Right lung (tissue), 10 donors: ENCODE measurements at places on chromosomes 5 and 9. TPM values are rescaled to one million over a fixed set of nuclear protein-coding genes. Genes with fewer than 3 reads are reported as not detected.

DNA sequence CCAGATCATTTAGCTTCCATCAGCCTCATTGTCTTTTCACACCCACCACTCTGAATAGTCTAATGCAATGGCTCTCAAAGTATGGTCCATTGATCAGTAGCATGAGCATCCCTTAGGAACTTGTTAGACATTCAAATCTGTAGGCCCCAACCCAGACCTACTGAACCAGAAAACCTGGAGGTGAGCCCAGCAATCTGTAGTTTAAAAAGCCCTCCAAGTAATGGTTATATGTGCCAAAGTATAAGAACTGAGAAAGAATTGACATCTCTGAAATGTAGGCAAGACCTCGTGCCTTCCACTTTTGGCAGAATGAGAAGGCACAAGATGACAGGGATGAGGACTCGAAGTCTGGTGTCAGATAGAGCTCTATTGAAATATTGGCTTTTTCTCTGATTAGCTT is 267.6 kb downstream of the TRIM32 start:
- DNase-seq = no peak

DNA sequence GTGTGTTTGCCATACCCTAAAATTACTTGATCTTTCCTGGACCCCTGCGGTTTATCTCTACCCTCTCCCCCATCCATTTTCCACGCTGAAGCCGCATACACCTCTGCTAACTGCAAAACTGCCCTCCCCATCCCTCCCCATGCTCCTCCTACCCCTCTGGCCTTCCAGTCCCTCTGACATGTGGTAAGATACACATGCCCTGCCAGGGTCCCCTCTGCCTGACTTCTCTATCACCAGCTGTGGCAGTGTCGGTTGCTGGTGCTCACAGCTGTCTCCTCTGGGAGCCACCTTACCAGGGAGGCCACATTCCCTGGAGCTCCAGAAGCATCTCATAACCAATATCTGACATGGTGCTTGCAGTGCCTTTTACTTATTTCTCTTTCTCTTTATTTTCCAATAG is 58.9 kb upstream of the COL15A1 start:
- DNase-seq = no peak

DNA sequence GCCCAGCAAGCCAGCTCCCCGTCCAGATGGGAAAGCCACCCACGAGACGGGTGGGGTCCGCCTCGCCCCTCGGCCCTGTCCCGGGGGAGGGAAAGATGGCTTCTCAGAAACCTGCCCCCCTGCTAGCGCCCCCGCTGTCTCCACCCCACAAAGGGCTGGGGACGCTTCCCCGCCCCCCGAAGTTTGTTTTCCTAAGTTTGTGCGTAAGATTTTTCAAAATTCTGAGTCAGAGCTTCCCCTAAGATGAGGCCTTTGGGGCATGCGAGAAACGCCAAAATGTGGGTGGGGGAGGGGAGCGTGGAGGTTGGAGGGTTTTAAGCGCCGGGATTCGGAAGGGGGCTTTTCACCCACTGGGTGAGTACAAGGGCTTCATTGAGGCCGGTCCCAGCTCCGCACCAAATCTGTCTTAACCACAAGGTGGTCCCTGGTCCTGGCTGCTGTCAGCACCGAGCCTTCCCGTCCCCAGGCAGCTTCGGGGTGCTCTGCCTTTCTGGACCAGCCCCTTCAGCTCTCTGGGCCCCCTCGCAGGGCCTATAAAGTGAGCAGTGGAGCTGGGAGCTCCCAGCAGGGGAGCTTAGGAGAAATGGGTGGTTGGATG is 32.3 kb downstream of the PRRX2 start:
- DNase-seq = no peak

GRCh38 chr9:78115073-78115472 is 83.5 kb upstream of the GNAQ start:
- no peak for DNase-seq

DNA sequence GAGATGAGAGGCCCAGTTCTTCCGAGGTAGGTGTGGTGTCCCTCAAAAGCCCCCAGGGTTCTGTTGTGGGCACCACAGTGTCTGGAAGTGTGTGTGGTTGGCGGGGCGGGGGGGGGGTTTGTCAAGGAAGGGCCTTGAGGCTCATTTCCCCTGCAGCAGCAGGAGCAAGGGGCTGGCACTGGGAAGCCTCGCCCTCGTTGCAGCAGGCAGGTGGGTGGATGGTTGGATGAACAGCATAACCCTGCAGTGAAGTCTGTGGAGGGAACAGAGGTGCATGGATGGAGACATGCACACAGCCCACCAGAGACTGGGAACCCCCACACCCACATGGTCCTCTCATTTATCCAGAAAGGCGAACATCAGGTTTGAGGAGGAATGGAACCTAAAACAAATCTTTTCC is 2.0 kb upstream of the SPATA31E1 start:
- DNase-seq = no peak

GRCh38 chr5:135546912-135547311 is 11.1 kb upstream of the NEUROG1 start:
- no peak for DNase-seq

- DNase-seq = no peak
Observed at GRCh38 chr5:168198359-168198758, 93.1 kb upstream of the WWC1 start.

- no peak for DNase-seq
Observed at GRCh38 chr5:154997746-154998145, 15.8 kb upstream of the KIF4B start.

GRCh38 chr5:140700177-140701144 is at the start of gene ZMAT2:
Gene ZMAT2, plus strand, starts transcription at chr5:140700447. Its CDS starts 14 bp downstream, at chr5:140700461.
- DNase-seq = peak; percentile 94

DNA sequence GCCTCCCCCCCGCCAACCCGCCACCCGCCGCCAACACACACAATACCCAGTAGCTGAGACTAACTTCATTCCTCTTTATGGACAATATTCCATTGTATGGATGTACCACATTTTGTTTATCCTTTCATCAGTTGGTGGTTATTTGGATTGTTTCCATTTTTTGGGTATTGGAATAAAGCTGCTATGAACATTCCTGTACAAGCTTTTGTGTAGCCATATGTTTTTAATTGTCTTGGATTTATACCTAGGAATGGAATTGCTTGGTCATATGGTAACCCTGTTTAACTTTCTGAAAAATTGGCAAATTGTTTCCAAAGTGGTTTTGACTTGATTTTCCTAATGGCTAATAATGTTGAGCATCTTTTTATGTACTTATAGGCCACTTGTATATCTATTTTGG is 4.9 kb upstream of the UBTD2 start:
- no peak for DNase-seq

DNA sequence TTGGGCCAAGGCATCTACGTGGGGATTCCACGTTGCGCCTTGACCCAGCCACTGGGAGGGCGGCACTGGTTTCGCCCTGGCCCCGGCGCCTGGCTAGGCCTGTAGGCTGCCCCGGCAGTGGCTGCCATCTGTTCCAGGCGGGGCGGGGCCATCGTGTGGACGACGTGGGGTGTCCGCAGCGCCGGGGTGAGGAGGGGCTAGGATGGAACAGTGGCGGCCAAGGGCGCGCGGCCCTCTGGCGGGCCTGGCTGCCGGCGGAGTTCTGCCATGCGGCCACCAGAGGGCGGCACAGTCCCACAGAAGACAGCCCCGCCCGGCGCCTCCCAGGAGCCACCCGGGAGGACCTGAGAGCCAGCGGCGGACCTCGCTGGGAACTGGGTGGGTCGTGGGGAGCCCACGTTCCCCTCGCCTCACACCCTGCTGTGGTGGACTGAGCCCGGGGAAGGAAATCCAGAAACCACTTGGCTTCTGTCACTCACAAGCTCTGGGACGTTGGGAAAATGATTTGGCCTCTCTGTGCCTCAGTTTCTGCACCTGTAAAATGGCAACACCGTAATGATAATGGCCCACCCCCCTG is 22.6 kb upstream of the RAPGEF1 start:
- DNase-seq = peak; percentile 56

DNA sequence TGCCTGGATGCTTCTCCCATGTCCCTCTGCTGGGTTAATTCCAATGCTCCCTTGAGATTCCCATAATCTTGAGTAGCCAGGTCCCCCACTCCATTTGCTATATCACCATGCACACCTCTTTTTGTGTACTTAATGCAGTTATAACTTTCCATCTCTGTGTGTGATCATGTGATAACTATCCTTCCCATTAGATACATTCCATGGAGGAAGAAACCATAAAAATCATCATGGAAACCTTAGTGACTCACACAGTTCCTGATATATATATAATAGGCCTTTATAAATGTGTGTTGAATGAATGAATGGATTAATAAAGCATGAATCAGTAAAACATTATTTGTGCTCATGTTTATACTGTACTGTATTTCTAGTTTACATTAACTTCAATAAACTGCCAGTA is 104.6 kb downstream of the PCSK5 start:
- DNase-seq = no peak

- no peak for DNase-seq
Observed at GRCh38 chr5:114360357-114360756, 1.5 kb upstream of the KCNN2 start.

GRCh38 chr9:121608168-121608853 is 43.1 kb upstream of the DAB2IP start:
- no peak for DNase-seq

DNA sequence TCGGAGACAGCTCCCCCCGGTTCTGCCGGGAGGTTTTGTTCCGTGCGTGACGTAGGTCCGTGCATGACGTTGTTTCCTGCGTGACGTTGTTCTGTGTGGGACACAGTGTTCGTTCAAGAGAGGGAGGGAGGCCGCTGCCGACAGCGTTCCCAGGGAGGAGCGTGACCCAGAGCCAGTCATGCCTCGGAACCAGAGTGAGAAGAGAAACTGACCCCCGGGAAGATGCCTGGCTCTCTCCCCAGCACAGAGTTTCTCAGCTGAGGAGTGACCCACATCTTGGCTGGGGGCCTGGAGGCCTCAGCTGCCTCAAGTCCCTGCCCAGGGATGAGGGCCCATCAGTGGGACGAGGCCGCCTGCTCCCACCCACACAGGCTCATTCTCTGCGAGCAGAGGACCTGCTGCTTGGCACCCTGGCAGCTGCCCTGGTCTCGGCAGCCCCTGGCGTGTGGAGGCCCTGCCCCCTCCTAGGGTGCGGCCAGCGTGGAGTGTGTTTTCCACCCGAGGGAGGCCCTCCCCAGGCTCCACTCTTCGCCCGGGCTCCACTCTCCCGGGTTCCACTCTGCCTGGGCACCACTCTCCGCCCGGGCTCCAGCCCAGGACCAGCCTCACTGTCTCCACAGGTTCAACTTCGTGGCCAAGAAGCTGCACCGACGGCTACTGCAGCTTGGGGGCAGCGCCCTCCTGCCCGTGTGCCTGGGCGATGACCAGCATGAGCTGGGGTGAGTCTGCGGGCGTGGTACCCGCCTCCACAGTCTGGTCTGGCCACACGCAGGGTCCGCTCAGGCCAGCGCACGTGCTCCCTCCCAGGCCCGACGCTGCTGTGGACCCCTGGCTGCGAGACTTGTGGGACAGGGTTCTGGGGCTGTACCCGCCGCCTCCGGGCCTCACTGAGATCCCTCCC is 7.9 kb downstream of the NDOR1 start:
- DNase-seq = no peak

GRCh38 chr5:158287643-158288271 is 428.8 kb upstream of the CLINT1 start:
- DNase-seq = peak; percentile 9

GRCh38 chr9:2709645-2710101 is 7.6 kb upstream of the KCNV2 start:
- no peak for DNase-seq

DNA sequence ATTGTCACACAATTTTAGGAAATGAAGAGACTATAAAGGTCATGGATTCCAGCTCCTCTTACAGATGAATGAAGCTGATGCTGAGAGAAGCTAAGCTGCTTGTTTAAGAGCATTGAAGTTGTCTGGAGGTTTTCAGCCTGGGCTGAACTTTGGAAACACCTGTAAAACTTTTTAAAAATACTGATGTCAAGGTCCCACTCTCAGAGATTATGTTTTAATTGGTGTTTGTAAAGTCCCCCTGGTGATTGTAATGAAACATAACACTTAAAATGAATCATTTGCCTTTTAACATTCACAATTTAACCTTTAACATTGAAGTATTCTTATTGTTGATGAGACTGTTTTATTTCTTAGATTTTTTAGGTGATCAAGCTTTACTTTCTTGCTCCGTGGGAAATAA is 16.4 kb downstream of the RAD23B start:
- DNase-seq = no peak

DNA sequence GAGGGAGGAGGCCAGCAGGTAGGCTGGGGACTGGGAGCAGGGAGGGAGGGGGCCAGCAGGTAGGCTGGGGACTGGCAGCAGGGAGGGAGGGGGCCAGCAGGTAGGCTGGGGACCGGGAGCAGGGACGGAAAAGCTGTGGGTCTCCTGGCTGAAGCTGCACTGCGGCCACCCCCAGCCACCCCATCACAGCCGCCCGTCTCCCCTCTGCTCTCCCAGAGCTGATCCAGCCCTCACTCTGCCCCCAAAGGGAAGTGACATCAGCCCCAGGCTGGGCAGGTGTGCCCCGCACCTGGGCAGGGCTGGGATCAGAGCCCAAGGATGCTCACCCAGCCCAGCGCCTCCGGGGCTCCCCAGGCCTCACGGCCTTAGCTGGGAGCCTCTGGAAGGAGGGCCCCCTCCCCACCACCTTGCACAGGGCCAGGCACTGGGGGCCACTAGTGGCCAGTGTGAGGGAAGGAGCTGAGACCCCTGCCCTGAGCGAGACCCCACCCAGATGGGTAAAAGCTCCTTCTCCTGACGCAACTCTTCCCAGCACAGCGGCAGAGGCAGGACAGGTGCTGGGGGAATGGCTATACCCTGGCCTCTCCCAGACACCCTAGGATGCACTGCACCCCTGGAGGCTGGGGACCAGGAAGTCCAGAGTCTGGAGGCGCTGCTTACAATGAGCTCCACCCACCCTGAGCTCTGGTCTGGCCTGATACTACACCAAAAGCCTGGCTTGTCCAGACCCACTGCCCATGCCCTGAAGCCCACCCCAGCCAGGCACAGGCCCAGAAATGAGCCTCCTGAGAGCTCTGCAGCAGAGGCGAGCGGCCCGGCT is 11.6 kb downstream of the AGPAT2 start:
- DNase-seq = no peak

- no peak for DNase-seq
Observed at GRCh38 chr5:148791696-148792095, 34.7 kb upstream of the ADRB2 start.

- DNase-seq = peak; percentile 13
Observed at GRCh38 chr5:23703940-23704855, 196.8 kb downstream of the PRDM9 start.

GRCh38 chr9:91978740-91979414 is 28.8 kb upstream of the ROR2 start:
- no peak for DNase-seq

DNA sequence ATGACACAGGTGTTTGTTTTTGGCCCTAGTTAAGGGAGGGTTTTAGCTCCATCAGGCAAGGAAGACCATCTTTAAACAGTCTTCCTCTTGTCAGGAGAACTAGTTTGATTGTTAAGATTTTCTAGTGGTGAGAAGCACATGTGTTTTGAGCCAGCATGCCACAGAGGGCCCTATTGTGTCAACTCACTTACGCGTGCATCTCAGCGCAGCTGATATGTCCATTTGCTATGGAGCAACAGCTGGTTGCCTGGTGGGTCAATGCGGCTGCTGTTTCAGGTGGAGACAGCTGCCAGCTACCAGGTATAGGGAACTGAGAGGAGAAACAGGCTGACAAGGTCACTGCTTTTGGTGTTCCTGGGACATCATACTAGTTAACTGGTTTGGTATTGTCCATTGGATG is 100.5 kb upstream of the PRRC1 start:
- no peak for DNase-seq

- no peak for DNase-seq
Observed at GRCh38 chr5:156409834-156410233, 82.9 kb downstream of the SGCD start.

Gene LTC4S
- 3.0 TPM for polyA plus RNA-seq

Gene PCSK1
- 0.49 TPM for polyA plus RNA-seq

Gene SLC34A1
- 0.51 TPM for polyA plus RNA-seq

Gene TAF11L10
- polyA plus RNA-seq = not detected

Gene PFN3
- polyA plus RNA-seq = not detected

Gene SEC61B
- 121 TPM for polyA plus RNA-seq

Gene PCA3
- polyA plus RNA-seq = 0.73 TPM

Gene ELAVL2
- polyA plus RNA-seq = 3.2 TPM

Gene GKAP1
- polyA plus RNA-seq = 16.8 TPM

Gene ADGRD2
- polyA plus RNA-seq = 0.13 TPM
